ENCODE measurements at places on chromosomes 5 and 9.

DNA sequence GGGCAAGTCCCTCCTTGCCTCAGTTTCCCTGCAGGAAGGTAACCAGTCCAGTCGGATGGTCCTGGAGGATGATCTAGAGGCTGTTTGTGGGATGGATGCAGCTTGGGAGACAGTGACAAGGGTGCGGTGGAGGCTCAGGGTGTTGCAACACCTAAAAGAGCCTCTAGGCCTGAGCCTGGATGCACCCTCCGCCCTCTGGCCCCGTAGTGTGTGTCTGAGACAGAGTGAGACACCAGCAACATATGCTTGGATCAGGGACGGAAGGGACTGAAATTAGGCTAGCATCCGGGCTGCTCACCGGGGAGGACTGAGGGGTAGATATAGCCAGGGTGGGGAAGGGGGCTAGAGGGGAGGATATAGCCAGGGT lies 1.1 kb downstream of the CRAT start:
- DNase-seq = no peak

DNA sequence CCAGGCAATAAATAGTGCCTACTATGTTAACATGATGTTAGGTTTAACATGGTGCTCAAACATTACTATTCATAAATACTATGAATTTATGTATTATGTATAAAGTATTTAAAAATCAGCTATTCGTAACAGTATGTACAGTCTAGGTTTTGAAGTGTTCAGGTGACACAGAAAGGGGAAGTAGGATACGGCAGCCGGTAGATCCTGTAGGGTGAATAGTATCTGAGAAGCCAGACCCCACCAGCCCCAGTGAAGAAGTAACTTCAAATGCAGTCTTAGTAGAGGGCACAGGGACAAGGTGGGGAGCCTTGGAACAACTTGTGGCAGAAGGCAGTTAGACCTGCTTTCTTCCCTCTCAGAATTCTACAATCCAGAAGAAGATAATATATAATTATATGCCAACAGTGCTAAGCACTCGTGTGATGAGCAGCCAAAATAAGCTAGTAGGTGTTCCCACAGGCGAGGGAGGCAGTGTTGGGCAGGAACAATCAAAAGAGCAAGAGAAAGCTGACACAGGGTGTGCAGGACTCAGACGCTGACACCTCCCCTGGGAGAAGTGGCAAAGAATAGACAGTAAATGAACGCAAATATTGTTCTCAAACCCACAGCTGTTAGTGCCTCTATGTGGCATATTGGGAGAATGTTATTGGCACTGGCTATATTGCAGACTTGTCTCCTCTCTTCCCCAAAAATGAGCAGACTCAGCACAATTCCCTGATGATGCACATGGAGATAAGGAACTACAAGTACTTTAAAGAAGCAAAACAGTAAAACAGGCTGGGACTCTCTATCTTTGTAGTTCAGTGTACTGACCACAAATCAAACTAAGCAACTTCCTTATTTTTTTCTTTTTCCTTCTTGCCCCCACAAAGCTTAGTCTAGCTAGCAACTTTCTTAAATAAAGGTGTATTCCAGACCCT lies 4.6 kb downstream of the ZNF367 start:
- DNase-seq = peak; percentile 35

- DNase-seq = peak; percentile 31
Measured at GRCh38 chr5:57181154-57181553, 7.3 kb downstream of the GPBP1 start.

DNA sequence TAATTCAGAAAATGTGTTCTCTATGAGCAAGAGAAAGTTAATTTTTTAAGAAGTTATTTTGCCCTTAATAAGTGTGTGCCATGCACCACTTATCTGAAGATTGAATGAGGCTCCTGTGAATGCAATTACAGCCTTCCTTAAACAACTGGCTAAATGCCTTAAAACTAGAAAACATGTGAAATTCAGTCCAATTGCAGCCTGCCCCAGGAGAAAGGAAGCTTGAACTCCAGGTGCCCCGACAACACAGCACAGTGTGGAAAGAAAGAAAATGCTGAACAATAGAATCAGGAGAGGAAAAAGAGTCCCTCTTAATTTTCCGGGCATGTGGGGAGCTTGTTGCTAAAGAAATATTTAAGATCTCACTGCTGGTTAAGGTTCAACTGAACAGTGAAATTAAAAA lies 8.8 kb downstream of the LHFPL2 start:
- DNase-seq = no peak

DNA sequence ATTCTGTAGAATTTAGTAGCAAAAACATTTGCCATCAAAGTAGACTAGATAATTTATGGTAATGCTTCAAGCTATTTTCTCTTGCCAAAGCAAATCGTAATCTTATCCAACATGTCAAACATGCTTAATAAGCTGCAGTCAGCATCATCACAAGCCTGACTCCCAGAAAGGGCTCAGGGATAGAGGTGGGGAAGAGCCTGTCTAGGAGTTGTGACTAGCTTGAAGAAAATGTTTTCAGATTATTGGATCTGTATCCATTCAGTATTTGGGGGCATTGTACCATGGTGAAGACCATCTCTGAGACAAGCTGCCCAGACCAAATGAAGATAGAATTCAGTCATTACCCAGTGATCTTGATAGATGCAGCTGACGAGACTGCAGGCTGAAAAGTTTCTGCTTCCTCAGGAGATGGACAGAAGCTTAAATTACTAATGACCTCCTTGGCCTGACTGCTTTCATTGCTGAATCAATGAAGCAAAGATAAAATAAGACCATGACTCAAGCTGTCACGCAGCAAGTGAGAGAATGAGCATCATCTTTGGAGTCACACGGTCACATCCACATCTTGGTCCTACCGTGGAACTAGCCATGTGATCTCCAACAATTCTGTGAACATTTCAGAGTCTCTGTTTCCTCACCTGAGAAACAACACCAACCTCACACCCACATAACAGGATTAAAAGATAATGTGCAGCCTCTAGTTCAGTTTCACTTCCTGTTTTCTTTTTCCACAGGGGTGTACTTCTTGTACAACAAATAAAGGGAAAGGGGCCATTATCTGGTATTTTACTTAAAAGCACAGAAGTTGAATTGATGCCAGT lies 9.4 kb downstream of the ERAP2 start:
- DNase-seq = peak; percentile 64

DNA sequence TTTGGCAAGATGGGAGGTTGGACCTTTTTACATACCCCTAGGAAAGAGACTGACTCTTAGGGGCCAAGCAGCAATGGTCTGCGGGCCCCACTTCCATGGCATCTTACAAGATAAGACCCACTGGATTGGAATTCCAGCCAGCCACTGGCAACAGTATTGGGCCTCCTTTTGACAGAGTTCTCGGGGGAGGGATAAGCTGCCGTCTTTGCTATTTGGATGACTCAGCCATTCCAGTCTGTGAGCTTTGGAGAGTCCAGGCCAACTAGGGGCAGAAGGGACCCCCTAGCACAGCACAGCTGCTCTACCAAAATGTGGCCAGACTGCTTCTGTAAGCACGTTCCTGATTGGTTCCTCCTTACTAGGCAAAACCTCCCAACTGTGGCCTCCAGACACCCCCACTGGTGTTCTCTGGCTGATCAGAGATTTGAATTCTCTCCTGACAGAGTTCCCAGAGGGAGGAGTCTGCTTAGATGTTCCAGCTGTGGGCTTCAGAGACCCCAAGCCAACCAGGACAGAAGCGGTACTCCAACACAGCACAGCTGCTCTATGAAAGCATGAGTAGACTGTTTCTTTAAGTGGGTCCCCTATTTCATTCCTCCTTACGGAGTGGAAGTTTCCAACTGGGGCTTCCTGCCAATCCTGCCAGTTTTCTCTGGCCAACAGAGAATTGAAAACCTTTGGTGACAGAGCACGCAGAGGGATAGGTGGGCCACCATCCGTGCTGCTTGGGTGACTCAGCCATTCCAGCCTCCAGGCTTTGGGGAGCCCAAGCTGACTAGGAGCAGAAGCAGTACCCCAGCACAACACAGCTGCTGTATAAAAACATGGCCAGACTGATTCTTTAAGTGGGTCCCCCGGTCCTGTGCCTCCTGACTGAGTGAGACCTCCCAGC lies 672.1 kb upstream of the RIOK2 start:
- no peak for DNase-seq

DNA sequence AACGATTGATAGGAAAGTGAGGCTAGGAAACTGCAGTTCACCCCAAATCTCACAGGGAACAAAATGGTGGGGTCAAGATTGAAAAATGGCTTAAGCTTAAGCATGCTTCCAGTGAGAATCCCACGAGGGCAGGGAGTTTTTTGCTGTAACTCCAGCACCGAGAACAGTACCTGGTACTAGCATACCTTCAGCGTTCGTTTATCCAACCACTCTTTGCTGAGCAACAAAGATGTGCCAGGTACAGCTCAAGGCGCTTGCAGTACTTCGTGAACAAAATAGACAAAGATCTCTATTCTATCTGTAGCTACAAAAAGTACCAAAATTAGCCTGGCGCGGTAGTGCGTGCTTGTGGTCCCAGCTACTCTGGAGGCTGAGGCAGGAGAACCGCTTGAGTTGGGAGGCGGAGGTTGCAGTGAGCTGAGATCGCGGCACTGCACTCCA lies 778 bp upstream of the PPP6C start:
- DNase-seq = no peak

DNA sequence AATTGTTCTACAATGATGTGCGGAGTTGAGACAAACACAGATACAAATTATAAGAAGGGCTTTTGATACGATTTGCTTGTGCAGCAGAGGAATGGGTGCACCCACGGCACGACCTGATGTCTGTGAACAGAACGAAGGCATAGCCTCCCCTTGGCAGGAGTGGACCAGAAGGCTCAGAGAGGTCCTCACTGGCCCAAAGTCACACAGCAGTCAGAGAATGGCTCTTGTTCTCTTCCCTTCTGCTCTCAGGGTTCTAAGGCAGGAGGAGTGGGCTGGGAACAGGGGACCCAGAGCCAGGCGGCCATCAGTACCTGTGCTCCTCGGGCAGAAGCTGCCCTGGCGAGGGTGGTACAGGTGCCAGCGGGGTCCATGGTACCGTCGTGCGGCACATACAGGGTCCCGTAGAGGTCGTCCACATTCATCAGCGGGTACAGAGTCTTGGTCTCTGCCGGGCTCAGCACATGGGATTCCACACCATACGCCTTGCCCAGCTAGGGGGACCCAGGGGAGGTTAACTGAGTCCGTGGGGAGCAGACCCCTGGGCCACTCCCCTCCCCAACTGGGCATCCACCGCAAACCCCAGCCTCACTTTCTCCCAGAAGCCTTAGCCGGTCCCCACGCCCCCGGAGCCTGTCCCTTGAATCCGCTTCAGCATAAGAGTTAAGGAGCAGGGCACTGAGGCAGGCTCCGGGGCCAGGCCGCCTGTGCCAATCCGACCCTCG lies 7.0 kb downstream of the SARDH start:
- DNase-seq = no peak

- no peak for DNase-seq
Measured at GRCh38 chr5:110851357-110851756, 112.5 kb downstream of the SLC25A46 start.

- no peak for DNase-seq
Measured at GRCh38 chr9:34106110-34106509, 20.4 kb downstream of the DCAF12 start.

DNA sequence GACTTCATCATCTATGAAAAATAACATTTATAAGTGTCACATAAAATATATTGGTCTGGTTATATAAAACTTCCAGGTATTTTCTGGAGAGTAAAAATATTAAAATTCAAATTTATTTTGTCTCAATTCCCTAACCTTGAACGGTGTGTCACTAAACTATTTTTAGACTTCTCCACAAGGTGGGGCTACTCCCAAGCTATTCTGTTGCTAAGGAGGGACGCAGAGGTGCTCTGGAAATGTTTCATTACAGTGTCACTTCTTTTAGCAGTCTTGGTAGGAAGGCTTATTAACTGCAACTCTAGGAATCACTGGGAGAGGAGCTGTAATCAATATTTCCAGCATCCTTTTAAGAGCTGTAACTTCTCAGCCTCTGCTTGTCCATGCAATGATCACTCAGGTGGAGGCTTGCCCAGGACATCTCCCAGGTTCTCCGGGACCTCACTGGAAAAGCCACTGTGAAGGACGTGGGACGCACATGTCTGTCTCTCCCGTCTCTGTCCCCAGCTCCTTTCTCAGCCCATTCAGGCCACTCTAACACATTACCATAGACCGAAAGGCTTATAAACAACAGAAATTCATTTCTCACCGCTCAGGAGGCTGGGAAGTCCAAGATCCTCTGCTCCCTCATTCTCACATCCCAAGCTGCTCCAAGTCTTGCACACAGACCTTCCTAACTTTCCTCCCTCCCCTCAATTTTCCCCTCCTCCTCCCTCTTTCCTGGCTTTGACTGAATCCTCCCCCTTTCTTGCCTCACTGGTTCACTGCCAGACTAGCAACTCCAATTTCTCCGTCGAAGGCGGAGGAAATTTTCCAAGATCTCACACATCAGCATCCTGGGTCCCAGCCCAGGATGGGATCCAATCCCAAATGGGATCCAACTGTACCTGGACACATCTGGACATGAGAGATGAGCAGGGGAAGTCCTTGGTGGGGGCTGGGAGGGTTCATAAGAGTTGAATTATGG lies 32.7 kb upstream of the DNAH5 start:
- no peak for DNase-seq

- DNase-seq = no peak
Measured at GRCh38 chr9:3473405-3473804, 52.4 kb downstream of the RFX3 start.
